Stimulated activated CD8-positive, alpha-beta memory T cell treated with anti-CD3 and anti-CD28 coated beads, Interleukin-4, amount 100 ng/mL, for 4 hours (primary cell): ENCODE measurements at places on chromosomes 6 and 20.

DNA sequence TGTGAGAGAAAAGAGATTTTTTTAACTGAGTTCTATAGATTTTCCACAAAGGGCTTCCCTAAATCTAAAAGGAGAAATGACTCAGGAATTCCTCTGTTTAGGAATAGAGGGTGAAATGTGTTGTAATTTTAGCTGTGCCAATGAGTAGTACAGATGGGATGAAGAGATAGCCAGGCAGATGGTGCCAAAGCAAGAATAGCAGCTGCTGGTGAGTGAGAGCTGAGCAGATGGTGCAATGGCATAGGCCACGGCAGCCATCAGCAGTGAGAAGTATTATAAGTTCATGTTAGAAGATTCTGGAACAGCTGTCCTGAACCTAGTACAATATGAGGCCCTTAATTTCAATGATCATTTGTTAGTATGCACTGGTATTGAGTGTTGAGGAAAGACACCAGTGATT lies 40.2 kb upstream of the CRISP1 start:
- no peak for DNase-seq

- no peak for DNase-seq
Observed at GRCh38 chr6:44010411-44011349, 116.6 kb downstream of the MRPL14 start.

GRCh38 chr6:16486661-16487060 lies 248.3 kb downstream of the GMPR start:
- DNase-seq, result peak; percentile 51

DNA sequence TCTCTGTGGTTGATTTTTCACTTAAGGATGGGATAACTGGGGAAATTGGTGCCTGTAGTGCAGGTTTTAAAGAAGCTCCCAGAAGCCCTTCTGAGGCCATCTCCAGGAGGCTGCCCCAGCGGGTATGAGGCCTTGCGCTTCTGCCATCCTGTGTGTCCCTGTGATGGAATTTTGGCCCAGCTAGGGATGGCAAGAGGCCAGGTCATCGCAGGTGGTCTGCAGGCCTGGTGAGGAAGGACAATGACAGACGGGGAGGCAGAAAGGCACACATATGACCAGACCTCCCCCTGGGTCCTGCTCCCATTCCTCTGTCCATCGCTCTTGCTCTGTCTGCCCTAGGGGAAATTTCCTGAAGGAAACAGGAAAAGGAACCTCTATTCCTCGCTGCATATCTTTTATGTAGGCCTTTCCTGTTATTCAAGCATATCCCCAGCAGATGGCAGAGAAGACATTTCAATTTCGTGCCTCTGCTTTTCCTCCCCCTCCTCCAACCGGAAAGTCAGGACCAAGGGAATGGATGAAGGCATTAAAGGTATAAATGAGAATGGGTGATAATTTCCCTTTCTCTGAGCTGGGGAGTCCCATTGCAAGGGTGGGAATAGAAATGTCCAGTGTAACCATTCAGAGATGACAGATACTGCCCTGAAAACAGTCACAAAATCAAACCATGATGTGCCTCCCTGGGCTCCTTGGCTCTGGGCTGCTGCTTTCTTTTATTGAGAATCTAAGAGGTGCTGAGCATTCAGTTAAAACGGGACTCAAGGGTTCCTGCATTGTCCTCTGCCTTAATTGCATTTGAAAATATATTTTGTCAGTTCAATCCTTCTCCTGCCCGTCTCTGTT lies 17.6 kb upstream of the HLA-F start:
- no peak for DNase-seq

DNA sequence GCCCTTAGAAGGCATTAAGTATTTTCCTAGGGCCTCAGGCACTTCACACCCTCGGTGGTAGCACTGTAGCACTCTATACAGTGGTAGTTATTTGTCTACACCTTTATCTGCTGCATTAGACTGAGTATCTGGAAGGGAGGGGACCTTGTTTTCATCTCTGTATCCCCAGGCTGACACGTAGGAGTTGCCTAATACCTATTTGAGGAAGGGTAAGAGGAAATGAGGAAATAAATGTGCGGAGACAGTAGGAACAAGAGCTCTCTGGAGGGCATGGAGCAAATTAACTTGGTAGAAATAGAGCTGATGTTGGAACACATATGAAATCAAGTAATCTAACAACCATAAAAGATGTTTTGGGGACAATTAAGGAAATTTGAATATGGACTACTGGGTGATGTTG lies 3.9 kb downstream of the CNPY3 start:
- no peak for DNase-seq

- DNase-seq, result no peak
Observed at GRCh38 chr6:117384659-117385058, 41.1 kb downstream of the ROS1 start.

DNA sequence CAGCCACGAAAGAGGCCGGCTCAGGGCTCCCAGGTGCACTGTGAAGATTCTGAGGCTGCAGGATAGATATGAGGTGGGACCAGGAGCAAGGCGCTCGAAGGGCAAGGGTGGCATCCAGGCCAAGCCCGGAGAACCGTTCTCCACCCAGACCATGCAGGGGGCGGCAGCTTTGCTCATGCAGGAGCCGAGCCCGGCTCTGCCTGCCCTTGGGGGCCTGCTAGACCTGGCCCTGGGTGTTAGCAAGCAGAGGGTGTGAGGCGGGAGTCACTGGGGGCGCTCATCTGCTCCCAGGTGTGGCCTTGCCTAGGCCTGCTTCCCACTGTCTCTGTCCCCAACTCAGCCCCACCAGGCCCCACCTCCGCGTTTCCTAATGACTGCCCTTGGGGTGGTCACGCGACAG lies 59.4 kb downstream of the WDR27 start:
- DNase-seq, result no peak

DNA sequence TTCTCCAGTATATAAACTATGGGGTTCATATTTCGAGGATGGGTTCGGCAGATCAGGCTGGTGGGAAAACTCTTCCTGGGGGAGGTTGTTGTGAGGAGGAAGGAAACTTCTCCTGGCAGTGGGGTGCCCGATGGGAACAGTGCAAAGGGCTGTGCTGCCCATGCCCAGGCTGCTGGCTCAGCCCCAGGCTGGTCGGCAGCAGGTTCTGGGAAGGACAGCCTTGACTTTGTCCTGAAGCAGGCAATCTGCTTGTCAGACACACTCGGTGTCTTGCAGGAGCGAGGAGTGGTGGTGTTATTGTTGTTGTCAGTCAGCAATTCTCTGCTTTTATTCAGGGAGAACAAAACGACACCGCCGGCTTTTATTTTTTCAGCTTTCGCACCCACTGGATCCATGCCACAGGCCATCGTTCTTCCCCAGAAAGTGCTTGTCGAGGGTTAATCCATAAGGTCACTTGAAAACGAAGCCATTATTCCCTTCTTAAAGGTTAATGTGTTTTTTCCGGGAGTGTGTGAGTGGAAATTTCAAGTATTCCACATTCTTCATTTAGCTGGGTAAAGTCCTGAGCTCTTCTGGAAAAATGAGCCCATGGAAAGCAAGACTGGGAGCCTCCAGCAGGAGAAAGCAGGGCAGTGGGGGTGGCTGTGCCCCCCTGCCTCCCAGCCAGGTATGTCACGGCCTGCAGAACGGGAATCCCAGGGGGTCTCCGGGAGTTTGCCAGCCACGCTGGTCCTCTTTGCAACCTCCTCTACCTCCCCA lies 57.0 kb upstream of the STX16 start:
- DNase-seq, result no peak

- DNase-seq, result peak; percentile 38
Observed at GRCh38 chr20:36644706-36645095, 1.3 kb downstream of the SLA2 start.

DNA sequence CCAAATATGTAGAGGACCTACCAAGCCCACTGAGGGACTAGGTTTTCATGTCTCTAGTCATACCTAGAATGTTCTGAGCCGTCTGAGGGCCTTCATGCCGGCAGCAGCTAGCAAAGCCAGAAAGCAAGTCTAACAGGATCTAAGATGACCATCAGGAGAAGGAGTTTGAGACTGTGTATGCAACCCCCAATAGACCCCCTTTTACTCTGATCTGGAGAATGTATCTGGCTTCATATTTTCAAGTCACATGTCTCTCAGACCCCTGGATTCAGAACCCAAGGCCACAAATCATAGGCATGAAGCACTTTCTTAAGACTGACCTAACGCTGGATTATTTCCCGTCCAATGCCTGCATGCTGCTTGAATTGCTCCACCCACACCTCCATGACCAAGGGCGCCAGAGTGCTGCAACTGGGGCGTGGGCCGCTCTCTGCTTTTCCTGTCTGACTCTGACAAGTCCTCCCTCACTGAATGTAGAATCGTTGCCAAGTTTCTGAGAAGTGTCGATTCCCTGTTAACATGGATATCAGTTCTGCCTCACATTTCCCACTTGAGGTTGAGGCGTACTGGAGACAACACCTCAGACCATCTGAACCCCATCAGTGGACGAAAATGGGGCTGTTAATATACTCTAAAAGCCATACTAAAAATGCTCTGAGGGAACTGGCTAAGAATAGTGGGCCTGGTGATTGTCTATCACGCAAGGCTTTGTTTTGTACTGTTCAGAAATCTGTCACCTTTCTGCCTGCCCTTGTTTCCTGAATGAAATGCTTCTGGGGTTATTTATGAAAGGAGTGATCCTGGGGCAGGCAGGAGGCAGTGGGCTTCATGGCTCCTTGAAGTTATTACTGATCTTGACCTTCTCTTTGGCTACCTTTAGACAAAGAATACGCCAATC lies 23.9 kb upstream of the ASXL1 start:
- DNase-seq, result no peak

GRCh38 chr6:7672066-7673062 lies 53.5 kb upstream of the BMP6 start:
- no peak for DNase-seq

GRCh38 chr6:41122373-41122772 lies 31.8 kb downstream of the TREML1 start:
- DNase-seq, result no peak

DNA sequence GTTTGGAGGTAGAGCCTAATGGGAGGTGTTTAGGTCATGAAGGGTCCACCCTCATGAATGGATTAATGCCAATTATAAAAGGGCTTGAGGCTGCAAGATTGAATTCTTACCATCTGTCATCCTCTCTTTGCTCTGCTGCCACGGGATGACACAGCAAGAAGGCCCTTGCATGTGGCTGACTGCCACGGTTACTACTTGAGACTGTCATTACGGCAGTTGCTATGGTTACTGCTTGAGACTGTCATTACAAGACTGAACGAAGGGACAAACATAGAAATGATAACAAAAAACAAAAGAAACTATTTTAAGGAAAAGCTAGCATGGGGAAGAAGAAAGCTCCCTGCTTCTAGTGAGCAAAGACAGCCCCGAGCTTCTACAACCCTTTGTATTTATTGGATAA lies 715.0 kb downstream of the TFAP2A start:
- DNase-seq, result no peak

- DNase-seq, result peak; percentile 91
Observed at GRCh38 chr6:3258720-3259490, at the start of gene PSMG4. TSS of gene PSMG4 (plus strand) at chr6:3258947. CDS start at chr6:3259023, 76 bp downstream.

DNA sequence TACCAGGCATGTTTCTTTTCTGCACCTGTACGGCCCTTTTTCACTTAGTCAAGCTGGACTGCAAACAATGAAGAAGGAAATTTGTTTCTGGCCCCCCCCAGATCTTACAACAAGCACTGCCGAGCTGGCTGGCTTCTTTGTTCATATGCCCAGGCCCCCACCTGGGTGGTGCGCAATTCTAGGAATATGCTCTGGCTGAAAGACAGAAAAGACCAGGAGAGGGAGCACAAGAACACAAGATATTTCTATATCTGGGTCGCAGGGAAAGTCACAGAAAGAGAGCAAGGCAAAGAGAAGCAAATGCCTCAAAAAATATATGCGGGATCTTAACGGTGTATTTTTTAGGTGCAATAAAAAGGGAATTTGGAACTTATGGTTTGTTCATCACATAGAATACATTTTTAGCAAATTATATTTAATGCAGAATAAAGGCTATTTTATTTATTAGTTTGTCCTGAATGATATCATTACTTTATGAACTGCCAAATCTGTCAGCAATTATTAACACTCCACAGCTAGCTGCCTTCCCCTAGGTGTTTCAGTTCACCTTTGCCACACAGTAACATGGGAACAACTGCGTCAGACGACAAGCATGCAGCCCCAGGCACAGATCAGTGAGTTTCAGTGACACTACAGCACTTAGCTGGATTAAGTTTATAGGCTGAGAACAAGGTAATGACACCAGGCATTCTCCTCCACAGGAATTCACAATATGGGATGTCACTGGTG lies 76.5 kb downstream of the GJA10 start:
- no peak for DNase-seq

GRCh38 chr20:55684578-55684977 lies 320.7 kb downstream of the CBLN4 start:
- DNase-seq, result no peak

DNA sequence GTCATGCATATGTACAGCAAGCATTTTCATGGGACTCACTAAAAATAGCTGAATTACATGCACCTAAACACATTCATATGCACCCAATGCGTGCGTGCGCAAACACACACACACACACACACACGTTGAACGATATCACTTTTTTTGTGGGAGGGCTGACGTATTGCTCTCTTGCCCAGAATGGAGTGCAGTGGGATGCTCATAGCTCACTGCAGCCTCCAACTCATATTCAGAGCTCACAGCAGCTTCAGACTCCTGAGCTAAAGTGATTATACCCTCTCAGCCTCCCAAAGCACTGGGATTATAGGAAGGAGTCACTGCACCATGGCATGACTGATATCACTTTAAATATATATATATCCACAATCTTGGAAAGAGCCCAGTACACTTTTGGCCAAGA lies 620.4 kb upstream of the MANEA start:
- DNase-seq, result no peak

GRCh38 chr20:58893355-58894120 lies 41.0 kb downstream of the GNAS start:
- no peak for DNase-seq

GRCh38 chr6:96234444-96234843 lies 218.7 kb downstream of the FUT9 start:
- DNase-seq, result no peak

DNA sequence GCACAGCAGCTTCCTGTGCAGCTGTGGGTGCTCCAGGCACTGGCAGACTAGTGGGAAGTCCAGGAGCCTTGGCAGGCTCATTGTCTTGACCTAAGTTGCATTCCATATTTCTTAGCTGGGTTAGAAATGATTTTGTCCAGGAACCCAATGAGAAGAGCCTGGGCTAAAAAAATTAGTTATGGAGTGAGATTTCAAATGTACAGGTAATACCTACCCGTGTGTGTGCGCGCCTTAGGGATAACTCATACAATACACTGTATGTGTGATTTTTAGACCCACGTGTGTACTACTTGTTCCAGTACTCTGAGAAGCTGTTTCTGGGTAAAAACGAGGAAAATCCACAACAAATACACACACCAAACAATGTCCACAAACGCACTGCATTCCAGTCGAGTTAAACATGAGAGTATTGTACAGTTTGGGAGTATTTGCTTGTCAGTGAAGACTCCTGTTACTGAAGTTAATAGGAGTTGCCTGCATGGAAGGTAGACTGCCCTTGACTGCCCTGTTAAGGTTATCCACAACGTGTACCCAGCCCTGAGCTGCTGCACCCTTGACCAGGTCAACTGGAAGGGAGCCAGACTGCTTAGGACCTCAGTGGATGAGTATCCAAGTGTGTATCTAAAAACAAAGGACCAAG lies 1.4 kb downstream of the PAQR8 start:
- no peak for DNase-seq
